ENCODE measurements at places on chromosomes 7 and 10.

DNA sequence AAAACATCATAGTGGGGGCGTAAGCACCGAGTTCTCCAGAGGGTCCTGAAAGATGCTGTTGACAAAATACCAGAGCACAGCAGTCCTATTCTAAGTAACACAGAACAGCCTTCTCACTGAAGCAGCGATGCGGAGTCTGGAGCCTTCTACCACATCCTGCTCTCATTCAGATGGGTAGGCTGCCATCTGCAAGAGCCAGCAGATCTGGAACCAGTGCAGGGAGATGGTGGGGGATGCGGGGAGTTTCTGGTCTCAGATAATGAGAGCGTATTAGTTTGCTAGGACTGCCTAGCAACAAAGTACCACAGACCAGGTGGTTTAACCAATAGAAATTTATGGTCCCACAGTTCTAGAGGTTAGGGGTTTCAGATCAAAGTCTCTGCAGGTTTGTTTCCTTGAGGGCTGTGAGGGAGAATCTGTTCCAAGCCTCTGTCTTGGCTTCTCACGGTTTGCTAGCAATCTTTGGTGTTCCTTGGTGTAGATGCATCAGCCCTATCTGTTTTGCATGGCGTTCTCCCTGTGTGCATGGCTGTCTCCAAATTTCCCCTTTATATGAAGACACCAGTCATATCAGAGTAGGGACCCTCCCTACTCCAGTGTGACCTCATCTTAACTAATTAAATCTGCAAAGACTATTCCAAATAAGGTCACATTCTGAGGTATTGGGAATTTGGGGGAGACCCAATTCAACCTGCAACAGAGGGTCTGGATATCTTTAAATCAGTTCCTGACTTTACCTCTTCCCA, 52.0 kb upstream of the STEAP1B start:
- no peak for DNase-seq

- DNase-seq = no peak
Measured at GRCh38 chr7:35536396-35536826, 158.5 kb downstream of the HERPUD2 start.

DNA sequence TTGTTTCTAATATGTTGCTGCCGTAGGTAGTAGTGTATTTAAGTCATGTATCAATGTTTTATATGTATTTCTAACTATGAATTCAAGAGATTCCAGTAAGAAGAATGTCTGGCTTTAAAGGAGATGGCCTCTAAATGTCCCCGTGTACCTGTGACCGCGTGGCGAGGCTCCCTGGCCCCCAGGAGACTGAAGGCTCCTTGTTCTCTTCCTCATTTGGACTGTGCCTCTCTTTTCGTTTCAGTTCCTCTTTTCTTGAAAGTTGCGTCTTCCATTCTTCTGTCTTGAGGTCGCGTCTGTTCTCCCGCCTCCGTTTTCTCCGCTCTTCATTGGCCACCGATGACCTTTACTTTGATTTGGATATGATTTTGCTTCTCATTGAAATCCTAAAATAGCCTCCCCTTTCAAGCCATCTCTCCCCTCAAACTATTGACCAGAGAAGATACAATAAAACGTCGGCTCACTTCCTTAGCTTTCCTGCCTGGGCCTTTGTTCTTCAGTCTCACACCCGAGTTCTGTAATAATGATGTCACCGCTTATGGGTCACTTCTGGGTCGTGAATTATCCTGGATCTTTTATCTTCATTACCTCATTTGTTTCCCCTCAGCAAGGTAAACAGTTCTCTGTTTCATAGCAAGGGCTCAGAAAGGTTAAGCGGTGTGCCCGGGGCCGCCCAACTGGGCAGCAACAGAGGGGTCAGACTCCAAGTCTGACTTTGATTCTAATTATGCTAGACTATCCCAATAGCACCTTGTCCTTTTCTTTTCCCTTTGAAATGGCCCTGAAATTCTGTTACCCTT, 28.7 kb downstream of the WIPI2 start:
- no peak for DNase-seq

DNA sequence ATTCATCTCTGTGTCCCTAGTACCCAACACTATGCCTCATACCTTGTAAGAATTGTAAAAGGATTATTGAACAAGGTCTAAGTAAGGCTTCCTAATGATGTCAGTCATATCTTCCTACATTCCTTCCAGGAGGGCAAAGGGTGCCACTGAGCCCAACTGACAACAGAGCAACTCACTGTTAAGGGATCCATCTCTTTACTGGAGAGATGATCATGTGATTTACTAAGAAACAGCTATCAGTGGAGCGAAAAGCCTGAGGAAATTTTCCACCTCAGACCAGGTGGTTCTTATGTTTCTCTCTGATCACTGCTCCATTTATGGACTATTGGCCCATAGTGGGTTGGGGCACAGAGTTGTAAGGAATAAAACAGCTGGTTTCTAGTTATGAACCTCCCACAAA, 38.9 kb upstream of the CNNM1 start:
- DNase-seq = no peak

DNA sequence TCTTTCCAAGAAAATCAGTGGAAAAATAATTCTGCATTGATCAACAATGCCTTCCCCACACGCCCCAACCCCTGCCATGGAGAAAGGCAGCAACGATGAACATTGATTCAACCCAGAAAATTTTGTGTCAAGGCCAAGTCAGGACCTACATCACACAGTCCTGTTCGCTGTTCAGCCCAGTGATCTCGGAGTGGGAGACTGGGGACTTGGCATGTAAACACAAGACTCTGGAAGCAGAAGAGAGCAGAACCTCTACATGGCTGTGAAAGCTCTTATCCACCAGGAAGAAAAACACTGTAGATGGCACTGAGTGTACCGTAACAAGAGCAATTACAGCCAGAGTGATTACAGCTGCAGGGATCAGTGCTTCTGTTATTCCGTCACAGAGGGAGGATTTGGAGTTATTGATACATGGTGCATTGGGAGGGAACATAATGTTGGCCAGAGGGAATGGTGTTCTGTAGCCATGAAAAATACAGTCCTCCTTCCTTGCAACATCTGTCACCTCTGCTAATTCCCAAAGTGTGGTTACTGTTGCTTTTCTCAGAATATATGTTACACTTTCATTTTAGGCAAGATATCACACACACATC, 136.6 kb downstream of the IQUB start:
- DNase-seq = no peak

DNA sequence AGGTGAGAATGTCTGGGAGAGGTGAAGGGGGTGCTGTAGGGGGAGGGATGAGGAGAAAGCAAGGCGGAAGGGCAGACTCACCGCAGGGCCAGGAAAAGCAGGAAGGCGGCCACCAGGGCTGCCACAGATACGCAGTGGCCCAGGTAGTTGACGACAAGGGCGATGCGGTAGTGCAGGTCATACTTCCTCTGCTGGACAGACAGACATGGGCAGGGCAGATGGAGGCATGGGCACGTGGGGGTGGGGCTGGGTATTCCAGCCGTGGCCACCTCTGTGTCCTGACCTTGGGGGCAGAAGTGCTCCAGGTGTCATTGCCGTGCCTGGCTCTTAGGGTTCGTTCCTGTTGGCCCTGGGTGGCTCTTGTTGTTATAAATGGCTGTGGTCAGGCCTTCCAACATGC, 16.8 kb downstream of the CRHR2 start:
- no peak for DNase-seq

GRCh38 chr10:127943336-127943910, 36.5 kb downstream of the PTPRE start:
- DNase-seq = no peak

DNA sequence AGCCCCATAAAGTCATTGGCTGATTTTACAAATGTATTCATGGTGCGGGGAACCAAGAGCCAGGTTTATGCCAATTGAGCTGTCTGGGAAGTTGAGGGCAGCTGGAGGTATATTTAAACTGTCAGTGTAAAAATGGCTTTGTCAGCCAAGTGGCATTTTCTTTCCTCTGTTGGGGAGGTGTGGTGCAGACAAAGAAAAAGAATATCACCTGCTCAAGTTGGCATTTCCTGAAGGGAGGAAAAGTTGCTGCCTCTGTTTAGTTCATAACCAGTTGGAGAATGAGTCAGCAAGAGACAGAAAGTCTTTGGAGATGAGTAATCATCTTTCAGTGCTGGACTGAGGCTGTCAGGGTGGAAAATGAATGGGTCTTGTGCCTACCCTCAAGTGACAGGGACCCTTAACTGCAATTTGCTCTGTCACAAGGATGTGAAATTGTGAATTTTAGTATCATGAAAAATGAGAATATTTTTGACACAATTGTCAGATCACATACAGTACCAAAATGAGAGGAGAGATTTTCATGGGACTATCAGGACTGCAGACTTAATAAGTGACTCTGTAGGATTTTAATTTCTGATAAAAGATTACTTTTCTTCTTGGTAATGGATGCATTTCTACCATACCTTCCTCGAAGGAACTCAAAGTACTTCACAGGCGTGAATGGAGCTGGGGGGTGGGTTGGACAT, 137.3 kb downstream of the ANLN start:
- DNase-seq = peak; percentile 92

DNA sequence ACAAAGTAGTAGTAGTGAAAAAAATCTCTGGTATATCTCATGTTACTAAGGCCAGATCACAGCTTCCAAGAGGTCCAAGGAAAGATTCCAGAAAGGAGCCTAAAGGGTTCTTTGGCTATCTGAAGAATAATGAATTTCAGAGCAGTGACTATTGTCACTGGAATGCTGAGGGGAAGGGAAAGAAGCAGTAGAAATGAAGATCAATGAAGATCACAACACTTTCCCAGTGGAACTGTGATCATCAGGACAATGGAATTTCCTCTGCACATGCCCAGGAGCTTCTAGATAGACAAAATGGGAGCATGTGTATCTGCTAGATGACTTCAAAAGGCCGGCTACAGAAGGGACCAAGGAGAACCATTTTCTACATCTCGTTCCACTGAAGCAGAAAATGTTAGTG, 219.5 kb upstream of the PHYHIPL start:
- no peak for DNase-seq

- no peak for DNase-seq
Measured at GRCh38 chr10:10165415-10165814, 852.3 kb upstream of the CELF2 start.

DNA sequence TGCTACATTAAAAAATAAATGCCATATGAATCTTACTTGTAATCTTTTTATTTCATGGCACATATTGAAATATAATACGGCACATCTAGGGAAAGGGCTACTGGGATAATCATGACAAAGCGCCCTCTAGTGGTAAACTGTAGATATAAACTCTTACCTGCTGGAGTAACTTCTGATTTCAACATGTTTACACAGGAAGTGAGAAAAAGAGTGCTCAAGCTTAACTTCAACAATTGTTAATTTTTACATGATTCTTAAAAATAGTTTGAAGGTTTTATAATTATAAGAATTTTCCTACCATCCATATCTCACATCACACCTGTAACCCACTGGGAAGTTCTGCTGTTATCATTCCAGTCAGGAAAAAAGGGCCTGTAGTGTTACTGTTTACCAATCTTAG, 2.0 kb upstream of the HEPACAM2 start:
- DNase-seq = peak; percentile 62

GRCh38 chr10:71694567-71694968, 25.0 kb downstream of the C10orf105 start:
- DNase-seq = no peak

GRCh38 chr7:5289355-5289754, 6.6 kb downstream of the SLC29A4 start:
- no peak for DNase-seq

- peak; percentile 18 for DNase-seq
Measured at GRCh38 chr10:37856881-37857286, 526 bp downstream of the ZNF248 start.

DNA sequence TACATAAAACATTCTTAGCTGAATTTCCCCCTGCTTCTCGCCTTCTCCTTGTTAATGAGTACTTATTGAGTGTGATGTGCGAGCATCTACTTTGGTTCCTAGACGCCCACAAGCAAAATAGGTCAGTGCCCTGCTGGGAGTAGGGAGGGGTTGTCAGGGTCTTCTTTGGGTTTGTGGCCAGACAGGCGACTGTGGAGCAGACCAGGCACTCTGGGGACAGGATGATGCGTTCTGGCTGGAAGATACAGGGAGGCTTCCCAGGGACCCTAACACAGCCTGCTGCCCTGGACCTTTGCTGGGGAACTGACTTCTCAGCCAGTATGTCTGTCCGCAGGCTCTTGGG, 227.2 kb downstream of the CUX1 start:
- no peak for DNase-seq
